ENCODE measurements at places on chromosomes 6 and 20. TPM values are rescaled to one million over a fixed set of nuclear protein-coding genes. Genes with fewer than 3 reads are reported as not detected.

The ADGRF4 gene
- not detected for total RNA-seq

The OTOR gene
- not detected for total RNA-seq

The TMEM244 gene
- total RNA-seq: 0.78 TPM

The FAM184A gene
- total RNA-seq: 1.4 TPM

The RIMS1 gene
- not detected for total RNA-seq

The GLYATL3 gene
- total RNA-seq: not detected

The ENPP1 gene
- 8.0 TPM for total RNA-seq

The PROCR gene
- 136 TPM for total RNA-seq

The OVOL2 gene
- not detected for total RNA-seq

The SCRT2 gene
- total RNA-seq: not detected

The GHRH gene
- total RNA-seq: not detected

The MCCD1 gene
- not detected for total RNA-seq

The GJA10 gene
- not detected for total RNA-seq

The TBC1D32 gene
- 14.9 TPM for total RNA-seq

The BCAS1 gene
- 0.37 TPM for total RNA-seq

Measured in subcutaneous preadipocyte (primary cell).